NCI-H345 (cell line): ENCODE measurements at places on chromosomes 11 and 22.

DNA sequence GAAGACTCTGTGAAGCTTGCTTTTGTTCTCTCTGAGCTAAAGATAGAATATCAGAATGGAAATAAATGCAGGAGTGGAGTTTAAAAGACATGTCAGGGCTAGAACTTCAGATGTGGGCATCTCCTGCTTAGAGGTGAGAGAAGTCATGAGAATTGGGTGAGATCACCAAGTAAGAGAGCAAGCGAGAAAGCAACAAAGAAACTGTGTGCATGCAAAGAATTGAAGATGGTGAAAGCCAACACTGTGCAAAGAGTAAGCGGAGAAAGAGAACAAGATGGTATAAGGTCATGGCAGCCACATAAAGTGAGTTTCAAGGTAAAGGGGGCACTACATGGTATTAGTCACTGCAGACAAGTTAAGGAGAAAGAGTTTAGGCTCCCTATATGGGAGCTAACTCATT, 57.3 kb upstream of the SCUBE2 start:
- no peak for DNase-seq

DNA sequence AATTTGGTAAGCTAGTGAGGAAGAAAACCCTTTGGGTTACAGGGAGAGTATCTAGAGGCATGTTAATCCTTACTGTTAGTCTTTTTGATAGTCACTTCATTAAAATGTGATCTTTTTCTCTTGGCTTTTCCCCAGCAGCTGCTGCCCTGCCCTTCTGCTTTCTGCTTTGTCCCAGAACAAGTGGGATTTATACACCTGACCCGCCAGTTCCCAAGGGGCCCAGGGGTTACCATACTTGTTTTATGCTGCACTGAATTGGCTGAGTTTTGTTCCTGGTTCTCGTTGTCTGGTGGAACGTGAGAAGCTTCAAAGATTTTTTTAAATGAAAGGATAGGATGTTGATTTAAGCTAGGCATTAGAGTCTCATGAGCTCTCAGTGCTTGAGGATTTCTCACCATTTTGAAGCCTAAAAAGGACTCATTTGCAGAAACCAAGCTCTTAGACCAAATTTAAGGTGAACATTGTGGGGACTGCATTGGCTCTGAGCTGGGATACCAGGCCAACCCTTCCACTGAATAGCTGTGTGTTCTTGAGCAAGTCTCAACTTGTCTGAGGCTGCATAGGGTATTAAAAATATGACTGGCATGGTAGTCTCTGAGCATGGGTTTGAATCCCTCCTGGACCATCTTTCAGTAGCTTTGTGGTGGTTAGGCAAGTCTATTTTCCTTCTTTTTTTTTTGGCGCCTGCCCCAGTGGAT, 6.6 kb downstream of the LIMK2 start:
- DNase-seq = no peak

DNA sequence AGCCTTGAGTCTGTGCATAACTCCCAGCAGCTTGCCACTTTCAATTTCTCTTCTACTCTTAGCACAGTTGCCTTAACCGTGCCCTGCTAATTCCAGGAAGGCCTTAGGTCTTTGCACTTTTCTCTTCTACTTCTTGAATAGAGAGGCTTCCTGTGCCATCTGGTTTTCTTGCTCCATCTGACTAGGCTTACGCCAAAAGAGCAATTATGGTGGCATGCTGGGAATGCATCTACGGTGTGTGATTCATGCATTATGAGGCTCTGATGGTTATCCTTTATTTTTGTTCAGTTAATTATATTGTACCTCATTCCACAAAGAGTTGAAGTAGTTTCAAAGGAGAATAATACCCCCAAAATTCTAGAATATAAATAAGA, 29.4 kb downstream of the SIK2 start:
- no peak for DNase-seq

DNA sequence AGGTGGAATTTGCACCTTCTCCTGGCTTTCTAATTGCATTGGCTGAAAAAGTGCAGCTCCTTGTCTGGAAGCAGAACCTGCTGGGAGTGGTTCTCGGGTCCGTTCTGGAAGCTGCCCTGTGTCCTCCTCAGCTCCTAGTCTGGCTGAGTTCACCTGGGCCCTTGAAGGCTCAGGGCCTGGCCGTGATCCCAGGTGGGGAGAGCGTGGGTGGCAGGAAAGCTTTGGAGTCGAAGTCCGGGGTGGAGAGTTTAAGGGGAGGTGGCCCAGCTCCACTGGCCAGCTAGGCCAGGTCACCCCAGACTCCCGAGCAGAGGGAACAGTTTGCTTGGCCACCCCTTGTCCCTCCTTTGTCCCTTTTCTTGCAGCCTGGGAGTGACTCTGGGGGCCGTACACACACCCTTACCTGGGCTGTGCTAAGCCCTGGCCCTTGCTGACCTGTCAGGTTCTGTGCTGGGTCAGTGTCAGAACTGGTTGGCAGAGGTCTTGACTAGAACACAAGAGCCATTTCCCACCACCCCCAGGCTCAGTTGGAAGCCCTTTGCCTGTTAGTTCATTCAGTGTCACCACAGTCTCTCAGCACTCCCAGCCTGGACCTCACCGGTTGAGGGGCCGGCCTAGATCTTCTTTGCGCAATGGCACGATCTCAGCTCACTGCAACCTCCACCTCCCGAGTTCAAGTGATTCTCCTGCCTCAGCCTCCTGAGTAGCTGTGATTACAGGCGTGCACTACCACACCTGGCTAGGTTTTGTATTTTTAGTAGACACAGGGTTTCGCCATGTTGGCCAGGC, 37.3 kb downstream of the LRP5 start:
- no peak for DNase-seq

GRCh38 chr22:47966316-47966715, 1203.9 kb downstream of the TBC1D22A start:
- no peak for DNase-seq

DNA sequence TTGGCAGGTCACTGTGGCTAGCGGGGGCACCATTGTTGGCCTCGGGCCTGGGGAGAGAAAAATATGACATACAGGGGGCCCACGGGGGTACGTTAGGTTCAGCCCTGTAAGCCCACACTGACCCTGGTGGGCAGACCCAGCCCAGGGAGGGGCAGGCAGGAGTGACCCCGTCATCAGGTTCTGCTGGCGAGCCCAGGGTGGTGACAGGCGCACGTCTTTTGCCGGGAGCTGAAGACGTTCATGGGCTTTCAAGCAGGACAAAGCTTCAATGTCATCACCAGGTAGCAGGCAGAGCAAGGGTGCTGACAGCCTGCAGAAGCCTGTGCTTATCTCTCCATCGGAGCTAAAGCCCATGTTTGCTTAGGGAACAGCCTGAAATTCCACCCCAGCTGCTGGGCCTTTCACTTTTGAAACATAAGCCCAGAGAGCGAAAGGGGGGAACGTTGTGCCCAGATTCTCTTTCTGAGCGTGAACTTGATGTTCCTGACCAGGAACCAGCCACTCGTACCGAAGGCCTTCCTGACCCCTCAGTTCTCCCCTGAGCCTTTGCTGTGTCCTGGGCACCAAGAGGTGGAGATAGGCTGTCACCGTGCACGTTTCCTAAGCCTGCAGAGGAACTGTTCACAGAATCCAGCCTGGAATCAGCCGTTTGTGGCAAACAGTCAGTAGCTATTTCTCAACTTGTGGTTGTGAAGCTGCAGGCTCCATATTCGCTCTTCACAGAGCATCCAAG, 74.0 kb upstream of the ATXN10 start:
- no peak for DNase-seq

- DNase-seq = no peak
These were observed 356.9 kb upstream of the LRRC4C start for GRCh38 chr11:41816396-41816795.

GRCh38 chr11:134503100-134503499, 91.1 kb upstream of the B3GAT1 start:
- DNase-seq = no peak

- DNase-seq = no peak
These were observed 5.0 kb downstream of the NAGA start for GRCh38 chr22:42065438-42066125.

DNA sequence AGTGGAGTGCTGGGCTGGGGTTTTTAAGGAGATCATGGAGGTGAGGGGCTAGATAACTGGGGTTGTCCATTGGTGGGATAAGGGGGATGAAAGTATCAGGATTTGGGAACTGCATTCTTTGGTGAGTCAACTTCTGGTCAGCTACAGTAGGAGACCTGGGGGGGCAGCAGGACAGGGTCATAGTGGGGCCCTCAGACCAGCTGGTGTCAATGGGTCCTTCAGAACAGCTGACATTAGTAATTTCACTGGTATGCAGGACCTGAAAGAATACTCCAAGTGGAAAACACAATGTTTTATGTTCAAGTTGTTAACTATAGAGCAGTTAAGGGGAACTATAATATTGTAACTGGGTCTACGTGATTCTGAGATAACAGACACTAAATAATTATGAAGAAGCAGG, 2.8 kb upstream of the TTC12 start:
- no peak for DNase-seq

DNA sequence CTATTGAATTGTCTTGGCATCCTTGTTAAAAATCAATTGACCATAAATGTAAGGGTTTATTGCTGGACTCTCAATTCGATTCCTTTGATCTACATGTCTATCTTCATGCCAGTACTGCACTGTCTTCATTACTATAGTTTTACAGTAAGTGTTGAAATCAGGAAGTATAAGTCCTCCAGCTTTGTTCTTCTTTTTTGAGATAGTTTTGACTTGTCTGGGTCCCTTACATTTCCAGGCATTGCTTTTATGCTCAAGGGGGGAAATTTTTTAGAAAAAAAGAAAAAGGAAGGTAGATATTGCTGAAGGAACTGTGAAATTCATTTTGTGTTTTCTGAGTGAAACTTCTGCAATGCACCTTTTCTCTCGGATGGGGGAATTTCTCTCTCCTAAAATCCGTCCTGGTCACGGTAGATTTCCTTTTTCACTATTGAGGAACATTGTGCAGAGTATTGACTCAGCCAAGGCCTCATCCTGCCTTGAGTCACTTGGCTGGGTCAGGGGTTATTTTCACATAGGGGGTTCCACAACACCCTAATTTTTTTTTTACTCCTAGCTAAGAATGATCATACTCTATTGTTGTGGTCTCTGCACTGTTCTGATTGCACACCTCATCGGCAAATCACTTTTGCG, 2.8 kb upstream of the ACER3 start:
- no peak for DNase-seq

DNA sequence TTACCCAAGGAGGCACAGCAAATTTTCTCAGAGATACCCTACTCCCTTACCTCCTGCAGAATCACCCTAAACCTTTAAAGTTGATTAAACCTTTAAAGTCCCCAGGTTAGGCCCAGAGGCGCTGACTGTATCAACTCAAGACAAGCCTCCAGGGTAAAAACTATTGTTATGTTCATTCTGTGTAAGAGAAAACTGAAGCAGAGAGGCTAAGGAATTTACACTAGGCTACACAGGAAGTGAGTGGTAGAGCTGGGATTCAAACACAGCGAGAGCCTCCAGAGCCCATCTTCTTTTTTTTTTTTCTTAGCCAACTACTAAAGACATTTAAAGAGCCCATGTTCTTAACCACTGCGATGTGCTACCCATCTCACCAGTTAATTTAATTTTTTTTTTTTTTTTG, 56.3 kb upstream of the GRK3 start:
- no peak for DNase-seq

- no peak for DNase-seq
These were observed 104.8 kb downstream of the MPPED2 start for GRCh38 chr11:30481330-30481729.
